Activated naive CD8-positive, alpha-beta T cell treated with anti-CD3 and anti-CD28 coated beads for 36 hours (primary cell): ENCODE measurements at places on chromosomes 4 and X. TPM values are rescaled to one million over a fixed set of nuclear protein-coding genes. Genes with fewer than 3 reads are reported as not detected.

DNA sequence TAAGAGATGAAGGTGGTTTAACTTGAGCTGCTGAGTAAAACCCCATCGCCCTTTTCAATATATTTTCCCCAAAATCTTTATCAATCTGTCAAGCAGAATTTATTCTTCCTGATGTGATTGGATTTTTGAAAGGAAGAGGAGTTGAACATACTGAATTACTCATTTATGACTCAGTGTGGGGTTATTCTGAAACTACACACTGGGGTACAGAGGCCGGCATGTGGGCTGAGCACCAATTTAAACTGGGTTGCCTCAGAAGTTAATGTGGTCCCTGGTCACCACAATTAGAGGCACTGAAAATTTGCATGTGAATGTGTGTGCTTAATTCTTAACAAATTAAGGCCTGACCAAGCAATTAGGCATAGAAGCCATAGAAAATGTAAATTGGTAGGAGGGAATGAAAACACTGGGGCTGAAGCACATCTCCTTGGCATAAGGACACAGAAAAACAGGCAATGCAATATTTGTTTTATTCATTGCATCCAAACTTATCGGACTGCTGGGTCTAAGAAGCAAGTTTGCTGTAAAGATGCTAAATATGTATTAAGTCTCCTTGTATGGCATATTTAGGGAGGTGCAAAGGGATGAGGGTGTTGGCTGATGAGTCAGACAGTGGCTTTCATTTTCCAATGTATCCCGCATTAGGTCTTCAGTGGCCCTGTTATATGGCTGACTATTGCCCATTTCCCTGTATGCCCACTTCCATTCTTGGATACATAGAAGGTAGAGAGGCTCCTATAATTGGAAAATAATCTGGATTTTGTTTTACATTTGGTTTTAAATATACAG, 170.9 kb downstream of the IL15 start:
- no peak for DNase-seq
- H3K4me3 ChIP-seq = no peak overlapping the region
- H3K27ac ChIP-seq = no peak overlapping the region
- no peaks in the 10 kb centered on the region for H3K27me3 ChIP-seq

GRCh38 chr4:123790681-123791080, 394.1 kb downstream of the SPRY1 start:
- H3K27ac ChIP-seq = no peak overlapping the region
- H3K27me3 ChIP-seq = no peaks in the 10 kb centered on the region
- DNase-seq = no peak
- H3K4me1 ChIP-seq = no peaks in the 10 kb centered on the region
- no peak overlapping the region for H3K4me3 ChIP-seq

DNA sequence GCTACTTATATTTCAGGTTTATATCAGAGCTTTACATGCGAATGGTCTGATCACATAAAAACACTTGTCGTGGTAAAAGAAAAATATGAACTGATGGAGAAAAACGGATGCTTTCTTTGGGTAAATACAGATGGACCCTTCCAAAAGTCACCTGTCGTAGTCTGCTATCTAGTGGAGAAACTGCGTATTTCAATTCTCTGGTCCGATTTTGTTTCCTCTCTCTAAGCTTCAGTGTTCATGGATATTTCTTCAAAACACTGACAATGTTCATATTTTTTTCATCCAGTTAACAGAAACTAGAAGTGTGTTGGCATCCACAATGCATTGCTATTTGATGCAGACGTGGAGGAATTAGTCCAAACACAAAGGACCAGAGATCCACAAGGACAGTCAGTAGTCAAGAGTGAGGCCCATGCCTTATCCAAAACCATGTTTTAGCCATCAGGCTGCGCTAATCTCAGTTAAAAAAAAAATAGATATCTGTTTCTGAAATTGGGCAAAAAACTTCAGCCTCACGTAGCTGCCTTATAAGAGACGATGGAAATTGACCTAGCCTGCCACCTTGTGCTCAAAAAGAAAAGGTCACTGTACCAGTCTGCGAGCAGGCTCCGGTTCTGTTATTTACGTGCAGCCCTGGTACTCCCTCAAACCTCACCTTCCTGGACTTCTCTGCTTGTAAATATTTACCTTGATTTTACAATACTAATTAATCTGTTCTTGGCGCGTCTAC, 16.0 kb downstream of the MEPE start:
- peak overlapping the region; percentile 45 for H3K4me3 ChIP-seq
- H3K36me3 ChIP-seq = no peaks in the 10 kb centered on the region
- peaks cover 20% of the 10 kb centered on the region for H3K27me3 ChIP-seq
- DNase-seq = no peak

DNA sequence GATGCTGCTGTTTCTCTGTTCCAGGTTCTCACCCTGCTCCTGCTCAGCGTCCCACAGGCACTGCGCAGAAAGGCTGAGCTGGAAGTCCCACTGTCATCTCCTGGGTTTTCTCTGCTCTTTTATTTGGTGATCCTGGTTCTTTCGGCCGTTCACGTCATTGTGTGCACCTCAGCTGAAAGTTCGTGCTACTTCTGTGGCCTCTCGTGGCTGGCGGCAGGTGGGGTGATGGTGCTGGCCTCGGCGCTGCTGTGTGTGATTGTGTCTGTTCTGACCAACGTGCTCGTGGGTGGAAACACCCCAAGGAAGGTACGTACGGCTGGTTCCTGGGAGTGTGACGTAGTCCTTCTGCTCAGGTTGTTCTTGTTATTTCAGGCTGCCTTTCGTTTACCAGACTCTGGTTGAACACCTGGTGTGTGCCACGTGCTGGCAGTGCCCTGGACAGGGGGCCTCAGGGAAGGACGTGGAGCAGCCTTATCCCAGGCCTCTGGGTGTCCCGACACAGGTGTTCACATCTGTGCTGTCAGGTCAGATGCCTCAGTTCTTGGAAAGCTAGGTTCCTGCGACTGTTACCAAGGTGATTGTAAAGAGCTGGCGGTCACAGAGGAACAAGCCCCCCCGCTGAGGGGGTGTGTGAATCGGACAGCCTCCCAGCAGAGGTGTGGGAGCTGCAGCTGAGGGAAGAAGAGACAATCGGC, 22.8 kb downstream of the PIGG start:
- no peaks in the 10 kb centered on the region for H3K27me3 ChIP-seq
- H3K4me1 ChIP-seq = no peaks in the 10 kb centered on the region
- peaks cover 25% of the 10 kb centered on the region for H3K36me3 ChIP-seq
- DNase-seq = no peak
- H3K4me3 ChIP-seq = no peak overlapping the region
- no peak overlapping the region for H3K27ac ChIP-seq

DNA sequence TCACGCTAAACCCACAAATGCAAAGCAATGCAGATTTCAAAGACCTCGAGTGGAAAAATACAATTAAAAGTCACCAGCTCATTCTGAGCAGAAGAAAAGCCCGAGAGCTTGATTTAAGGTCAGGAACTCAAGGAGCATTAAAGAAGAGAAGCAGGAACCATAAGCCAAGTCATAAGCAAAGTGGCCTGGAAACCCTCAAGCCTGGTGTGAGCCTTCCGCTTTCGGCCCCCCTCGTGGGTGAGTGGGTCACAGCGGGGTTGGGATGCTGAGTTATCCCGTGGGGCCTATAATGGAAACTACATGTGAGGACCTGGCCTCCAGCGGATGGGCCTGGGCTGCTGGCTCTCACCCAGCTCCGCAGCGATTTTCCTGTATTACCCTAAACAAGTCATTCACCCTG, 504.3 kb downstream of the RAB28 start:
- no peak for DNase-seq
- no peaks in the 10 kb centered on the region for H3K4me1 ChIP-seq
- H3K27me3 ChIP-seq = no peaks in the 10 kb centered on the region
- H3K36me3 ChIP-seq = no peaks in the 10 kb centered on the region

The REPS2 gene
- total RNA-seq = not detected

DNA sequence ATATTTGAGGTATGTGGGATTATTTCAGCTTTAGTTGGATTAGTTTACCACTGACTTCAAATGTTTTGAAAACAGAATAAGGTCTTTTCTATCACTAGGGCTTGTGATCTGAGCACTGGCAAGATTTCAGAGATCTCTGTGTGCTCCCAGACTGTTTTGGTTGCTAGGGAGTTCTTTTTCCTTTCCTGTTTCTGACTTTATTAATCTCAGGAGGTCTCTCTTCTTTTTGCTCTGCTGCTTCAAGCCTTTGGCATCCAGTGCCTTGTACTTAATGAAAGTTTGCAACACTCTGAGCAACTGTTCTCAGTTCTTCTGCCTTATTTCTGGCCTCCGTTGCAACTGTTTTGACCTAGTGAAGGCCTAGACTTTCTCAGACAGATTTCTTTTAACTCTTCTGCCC, 32.1 kb upstream of the PAQR3 start:
- H3K4me3 ChIP-seq = no peak overlapping the region
- H3K4me1 ChIP-seq = no peaks in the 10 kb centered on the region
- H3K27ac ChIP-seq = no peak overlapping the region
- no peak for DNase-seq

The SPARCL1 gene
- total RNA-seq = not detected

GRCh38 chr4:40199999-40200874, 3.4 kb downstream of the RHOH start:
- peak overlapping the region; percentile 97 for H3K27ac ChIP-seq
- peak; percentile 84 for DNase-seq
- peaks cover 44% of the 10 kb centered on the region for H3K4me1 ChIP-seq
- peaks cover 79% of the 10 kb centered on the region for H3K36me3 ChIP-seq
- peak overlapping the region; percentile 93 for H3K4me3 ChIP-seq

The PAGE2B gene
- 0.52 TPM for total RNA-seq

- H3K27ac ChIP-seq = no peak overlapping the region
- no peaks in the 10 kb centered on the region for H3K36me3 ChIP-seq
- H3K27me3 ChIP-seq = peaks cover 5% of the 10 kb centered on the region
- no peak overlapping the region for H3K4me3 ChIP-seq
These were observed 221.7 kb downstream of the APBB2 start for GRCh38 chr4:40992472-40993295.

The PASD1 gene
- total RNA-seq = not detected

DNA sequence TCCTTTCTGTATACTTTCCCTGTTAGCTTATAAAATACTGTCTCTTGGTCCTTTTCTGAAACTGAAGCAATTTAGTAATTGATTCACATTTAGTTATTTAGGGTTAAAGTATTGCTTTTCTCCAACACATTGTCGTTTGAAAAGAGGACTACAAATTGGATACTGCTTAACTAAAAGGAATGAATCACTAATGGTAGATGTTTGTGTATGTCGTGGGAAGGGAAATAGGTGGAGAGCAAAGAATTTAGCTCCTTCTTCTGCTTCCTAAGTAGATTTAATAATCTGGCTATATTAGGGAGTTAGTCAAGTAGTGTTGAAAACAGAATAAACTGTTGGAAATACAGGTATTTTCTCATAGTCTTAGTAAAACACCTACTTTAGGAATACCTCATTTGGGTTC, 27.9 kb downstream of the SLAIN2 start:
- H3K27me3 ChIP-seq = no peaks in the 10 kb centered on the region
- no peak overlapping the region for H3K4me3 ChIP-seq
- no peak overlapping the region for H3K27ac ChIP-seq
- no peak for DNase-seq
- peaks cover 31% of the 10 kb centered on the region for H3K4me1 ChIP-seq
- peaks cover 7% of the 10 kb centered on the region for H3K36me3 ChIP-seq

DNA sequence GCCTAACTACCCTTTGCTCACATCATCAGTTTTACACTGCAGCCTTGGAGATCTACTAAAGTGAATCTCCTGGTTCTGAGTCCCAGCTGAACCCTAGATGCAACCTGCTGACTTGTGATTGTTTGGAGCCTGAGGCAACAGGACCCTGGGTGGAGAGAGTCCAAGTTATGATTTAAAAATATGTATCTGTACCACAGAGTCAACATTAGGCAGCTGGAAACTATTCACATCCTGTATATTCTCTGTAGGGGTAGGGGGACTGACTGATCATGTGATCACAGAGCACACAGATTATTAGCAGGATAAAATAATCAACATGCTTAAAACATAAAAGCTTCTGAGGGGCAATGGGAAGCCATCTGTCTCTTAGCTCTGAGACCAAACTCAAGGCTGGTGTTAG, 52.1 kb downstream of the CT47B1 start:
- no peak overlapping the region for H3K27ac ChIP-seq
- no peaks in the 10 kb centered on the region for H3K36me3 ChIP-seq
- DNase-seq = no peak
- H3K27me3 ChIP-seq = no peaks in the 10 kb centered on the region
- no peaks in the 10 kb centered on the region for H3K4me1 ChIP-seq

DNA sequence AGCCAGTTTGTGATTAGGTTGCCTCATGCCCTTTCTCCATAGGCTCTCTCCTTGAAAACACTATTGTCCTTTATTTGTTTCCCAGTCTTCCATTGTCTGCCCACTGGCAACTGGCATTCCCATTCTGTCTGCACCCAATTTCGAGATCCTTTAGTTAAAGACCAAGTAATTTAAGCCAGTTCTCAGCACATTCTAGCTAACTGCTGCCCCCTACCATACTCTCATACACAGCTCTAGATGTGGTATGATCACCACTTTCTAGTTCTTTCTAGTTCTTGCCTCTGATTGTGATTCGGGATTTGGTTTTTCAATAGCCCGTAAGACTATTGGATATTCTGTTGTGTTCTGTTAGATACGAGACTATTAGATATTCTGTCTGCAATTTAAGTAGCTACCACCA, 135.8 kb upstream of the TRPC5 start:
- H3K4me3 ChIP-seq = no peak overlapping the region
- H3K4me1 ChIP-seq = no peaks in the 10 kb centered on the region
- no peaks in the 10 kb centered on the region for H3K27me3 ChIP-seq
- no peak for DNase-seq
- H3K27ac ChIP-seq = no peak overlapping the region

The PABPC1L2B gene
- not detected for total RNA-seq

The STAP1 gene
- 7.4 TPM for total RNA-seq

GRCh38 chr4:54898656-54899340, 226.6 kb downstream of the KDR start:
- DNase-seq = no peak
- H3K4me3 ChIP-seq = no peak overlapping the region
- peaks cover 3% of the 10 kb centered on the region for H3K27me3 ChIP-seq
- H3K27ac ChIP-seq = no peak overlapping the region

GRCh38 chr4:25970691-25971432, 56.8 kb downstream of the SMIM20 start:
- H3K27ac ChIP-seq = no peak overlapping the region
- H3K36me3 ChIP-seq = no peaks in the 10 kb centered on the region
- H3K4me1 ChIP-seq = no peaks in the 10 kb centered on the region
- DNase-seq = no peak
- H3K4me3 ChIP-seq = no peak overlapping the region

The PDGFC gene
- not detected for total RNA-seq

DNA sequence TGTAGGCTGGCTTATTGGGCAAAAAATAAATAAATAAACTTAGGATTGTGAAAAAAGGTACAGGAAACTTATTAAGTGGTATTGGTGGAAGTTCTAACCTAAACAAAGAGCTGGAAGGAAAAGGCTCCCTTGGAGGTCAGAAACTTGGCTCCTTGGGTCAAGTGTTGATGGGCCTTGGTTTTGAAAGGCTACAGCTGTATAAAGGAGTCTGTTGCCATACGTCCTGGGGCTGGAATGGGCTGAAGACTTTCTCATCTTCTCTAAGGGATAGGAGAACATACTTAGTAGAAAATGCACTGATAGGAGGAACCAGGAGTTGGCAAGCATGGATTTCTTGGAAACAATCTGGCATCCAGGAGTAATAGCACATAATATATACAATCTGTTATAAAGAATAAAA, 56.6 kb downstream of the PDLIM5 start:
- peaks cover 10% of the 10 kb centered on the region for H3K36me3 ChIP-seq
- H3K4me3 ChIP-seq = no peak overlapping the region
- no peak overlapping the region for H3K27ac ChIP-seq
- no peak for DNase-seq
- peaks cover 9% of the 10 kb centered on the region for H3K4me1 ChIP-seq

The SOX3 gene
- total RNA-seq = not detected

GRCh38 chrX:67100031-67100884, 443.6 kb upstream of the AR start:
- DNase-seq = no peak
- H3K4me1 ChIP-seq = no peaks in the 10 kb centered on the region
- H3K27ac ChIP-seq = no peak overlapping the region
- no peak overlapping the region for H3K4me3 ChIP-seq
